ENCODE measurements at places on chromosomes 3 and 15.

- DNase-seq = no peak
Measured at GRCh38 chr3:120642368-120642948, 39.6 kb downstream of the HGD start.

- no peak for DNase-seq
Measured at GRCh38 chr15:62606376-62607113, 436.0 kb upstream of the TPM1 start.

- DNase-seq = no peak
Measured at GRCh38 chr3:151933234-151933853, 59.9 kb downstream of the SUCNR1 start.

DNA sequence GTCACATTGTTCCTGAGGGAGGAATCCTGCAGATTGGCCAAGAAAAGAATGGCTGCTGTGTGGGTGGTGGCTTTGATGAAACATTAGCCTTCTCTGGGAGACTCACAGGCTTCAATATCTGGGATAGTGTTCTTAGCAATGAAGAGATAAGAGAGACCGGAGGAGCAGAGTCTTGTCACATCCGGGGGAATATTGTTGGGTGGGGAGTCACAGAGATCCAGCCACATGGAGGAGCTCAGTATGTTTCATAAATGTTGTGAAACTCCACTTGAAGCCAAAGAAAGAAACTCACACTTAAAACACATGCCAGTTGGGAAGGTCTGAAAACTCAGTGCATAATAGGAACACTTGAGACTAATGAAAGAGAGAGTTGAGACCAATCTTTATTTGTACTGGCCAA, 6.1 kb downstream of the PTX3 start:
- no peak for DNase-seq

GRCh38 chr3:166275024-166275390, 437.8 kb upstream of the BCHE start:
- no peak for DNase-seq
